ENCODE measurements at places on chromosomes 11 and 22. TPM values are rescaled to one million over a fixed set of nuclear protein-coding genes. Genes with fewer than 3 reads are reported as not detected.

The TMEM134 gene
- 20.0 TPM for total RNA-seq

GRCh38 chr11:22049276-22049675 lies 143.6 kb upstream of the ANO5 start:
- DNase-seq = no peak

- DNase-seq = no peak
These were observed 755.8 kb downstream of the NTM start for GRCh38 chr11:132125988-132126871.

The SAA4 gene
- 0.43 TPM for total RNA-seq
